ENCODE measurements at places on chromosomes 12 and 14. TPM values are rescaled to one million over a fixed set of nuclear protein-coding genes. Genes with fewer than 3 reads are reported as not detected.

- DNase-seq, result no peak
Observed at GRCh38 chr12:60034147-60034546, 438.3 kb downstream of the SLC16A7 start.

DNA sequence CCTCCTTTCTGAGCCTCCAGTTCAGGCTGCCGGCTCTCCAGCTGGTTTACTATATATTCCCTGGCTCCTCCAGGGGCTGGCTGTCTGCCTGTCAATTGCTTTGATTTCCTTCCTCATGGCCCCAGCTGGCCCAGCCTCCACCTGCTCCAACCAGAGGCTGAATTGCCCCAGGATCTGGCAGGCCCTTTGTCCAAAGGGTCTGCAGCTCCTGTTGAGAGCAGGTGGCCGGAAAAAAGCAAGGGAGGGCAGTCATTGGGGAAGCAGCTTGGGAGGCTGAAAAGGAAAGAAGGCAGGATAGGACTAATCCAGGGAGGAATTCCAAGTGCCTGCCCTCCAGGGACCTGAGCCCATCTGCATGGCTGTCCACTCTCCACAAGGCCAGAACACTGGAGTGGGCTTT is 25.3 kb downstream of the PAH start:
- DNase-seq, result no peak

The NID2 gene
- total RNA-seq, result not detected

DNA sequence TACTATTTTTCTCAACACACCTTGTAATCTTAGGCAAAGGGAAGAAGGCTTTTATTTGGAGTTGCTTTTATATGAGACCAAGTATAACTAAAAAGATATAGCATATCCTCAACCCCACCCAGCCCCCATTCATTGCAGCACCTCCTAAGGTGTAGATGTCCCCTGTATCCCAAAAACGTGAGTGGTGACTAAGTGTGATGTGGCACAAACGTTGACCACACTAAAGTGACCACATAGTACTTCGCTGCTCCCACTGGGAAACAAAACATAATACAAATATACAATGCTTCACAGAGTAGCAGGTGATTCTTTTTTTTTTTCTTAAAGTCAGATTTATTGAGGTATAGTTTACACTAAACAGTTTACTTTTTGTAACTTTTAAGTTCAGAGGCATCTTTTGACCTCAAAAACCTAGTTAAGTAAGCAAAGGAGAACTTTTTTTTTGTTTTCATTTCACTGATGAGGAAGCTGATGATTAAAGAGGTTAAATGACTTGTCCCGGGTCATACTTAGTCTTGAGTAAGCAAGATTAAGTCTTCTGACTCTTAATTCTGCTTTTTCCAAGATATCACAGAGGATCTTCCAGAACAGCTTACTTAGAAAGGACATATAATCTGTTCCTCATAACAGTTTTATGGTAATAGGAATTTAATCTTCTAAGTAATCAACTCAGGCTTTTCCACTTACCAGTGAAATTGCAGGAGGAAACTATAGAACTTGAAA is 245.2 kb upstream of the PLEKHG7 start:
- no peak for DNase-seq

The FERMT2 gene
- total RNA-seq, result 9.7 TPM

The LRRK2 gene
- total RNA-seq, result 0.48 TPM

DNA sequence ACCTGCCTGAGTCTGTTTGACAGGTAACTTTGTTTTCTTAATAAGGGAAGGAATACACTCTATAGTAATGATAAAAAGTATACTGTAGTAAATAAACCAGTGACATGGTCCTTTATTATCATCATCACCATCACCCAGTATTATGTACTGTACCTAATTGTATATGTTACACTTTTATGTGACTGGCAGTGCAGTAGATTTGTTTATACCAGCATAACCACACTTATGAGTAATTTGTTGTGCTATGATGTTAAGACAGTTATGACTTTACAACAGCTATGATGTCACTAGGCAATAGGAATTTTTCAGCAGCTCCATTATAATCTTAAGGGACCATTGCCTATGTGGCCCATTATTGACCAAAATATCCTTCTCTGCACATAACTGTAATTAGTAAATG is 155.0 kb downstream of the NUBPL start:
- DNase-seq, result no peak

GRCh38 chr12:108955225-108955835 is 65.5 kb downstream of the SVOP start:
- no peak for DNase-seq

The PTPRO gene
- total RNA-seq, result not detected

- DNase-seq, result no peak
Observed at GRCh38 chr14:91402771-91403600, 14.6 kb downstream of the CCDC88C start.

The GLT8D2 gene
- 1.2 TPM for total RNA-seq

The FOXN4 gene
- not detected for total RNA-seq

DNA sequence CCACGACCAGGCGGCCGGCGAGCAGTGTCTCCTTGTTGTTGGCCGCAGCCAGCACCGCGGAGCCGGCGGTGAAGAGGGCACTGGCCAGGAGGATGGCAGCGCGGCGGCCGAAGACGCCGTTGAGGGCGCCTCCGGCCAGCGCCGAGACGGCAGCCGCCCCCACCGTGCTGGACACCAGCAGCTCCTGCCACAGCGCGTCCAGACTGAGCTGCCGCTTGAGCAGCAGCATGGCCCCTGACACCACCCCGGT is 691 bp downstream of the SLC2A13 start:
- no peak for DNase-seq

The GPR162 gene
- 2.4 TPM for total RNA-seq

DNA sequence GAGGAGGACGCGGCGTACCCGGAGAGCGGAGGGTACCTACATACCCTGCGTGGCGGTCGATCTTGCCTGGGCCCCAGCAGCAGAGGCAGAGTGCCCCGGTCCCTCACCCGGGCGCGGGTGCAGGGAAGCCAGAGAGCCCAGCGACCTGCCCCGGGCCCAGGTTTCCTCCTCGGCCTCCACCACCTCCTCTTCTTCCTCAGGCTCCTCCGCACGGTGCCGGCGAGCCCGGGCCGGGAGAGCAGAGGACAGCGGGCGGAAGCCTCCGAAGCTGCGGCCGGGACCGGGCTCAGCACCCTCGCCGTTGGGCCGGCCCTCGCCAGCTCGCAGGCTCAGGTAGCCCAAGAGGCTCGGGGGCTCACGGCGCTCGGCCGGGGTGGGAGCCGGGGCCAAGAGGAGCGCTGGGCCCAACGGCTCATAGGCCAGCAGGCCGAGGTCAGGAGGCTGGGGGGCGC is 6.6 kb downstream of the ZNF219 start:
- no peak for DNase-seq

DNA sequence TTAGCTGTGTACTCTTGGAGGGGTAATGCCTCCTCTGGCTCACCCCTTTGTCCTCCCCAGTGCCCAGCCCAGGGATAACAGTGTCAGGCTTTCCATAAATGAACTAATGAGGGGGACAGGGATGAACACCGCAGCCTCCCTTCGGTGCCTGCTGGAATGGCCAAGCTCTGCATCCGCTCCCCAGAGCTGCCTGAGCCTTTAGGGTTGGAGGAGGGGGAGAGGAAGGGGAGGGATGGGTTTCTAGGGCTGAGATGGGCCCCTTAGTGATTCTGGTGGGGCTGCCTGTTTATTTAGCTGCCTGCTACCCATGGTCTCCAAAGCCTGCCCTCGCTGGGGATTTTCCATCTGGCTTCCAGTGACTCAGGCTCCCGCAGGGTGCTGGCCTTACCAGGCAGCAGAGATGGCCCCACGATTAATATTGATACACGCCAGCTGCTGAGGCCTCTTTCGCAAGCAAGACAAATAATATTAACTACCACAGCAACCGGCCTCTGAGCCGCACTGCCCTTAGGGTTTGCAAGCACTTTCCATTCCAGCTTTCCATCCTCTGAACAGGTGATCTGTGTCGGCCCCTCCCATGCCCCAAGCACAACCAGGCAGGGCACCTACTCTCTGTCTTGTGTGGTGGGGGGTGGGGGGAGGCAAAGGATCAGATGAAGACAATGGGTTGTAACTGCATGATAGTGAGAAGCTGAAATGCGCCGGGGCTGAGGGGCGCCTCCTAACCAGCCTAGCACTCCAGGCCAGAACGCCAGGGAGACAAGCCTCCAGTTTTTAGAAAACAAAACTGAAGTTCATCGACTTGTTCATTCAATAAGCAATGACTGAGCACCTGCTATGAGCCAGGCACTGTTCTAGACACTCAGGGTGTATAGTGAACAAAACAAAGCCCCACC is 56.7 kb downstream of the C14orf132 start:
- peak; percentile 94 for DNase-seq

The NOVA1 gene
- 0.68 TPM for total RNA-seq

GRCh38 chr12:52202361-52203078 is 10.7 kb upstream of the KRT80 start:
- no peak for DNase-seq

The KERA gene
- not detected for total RNA-seq

DNA sequence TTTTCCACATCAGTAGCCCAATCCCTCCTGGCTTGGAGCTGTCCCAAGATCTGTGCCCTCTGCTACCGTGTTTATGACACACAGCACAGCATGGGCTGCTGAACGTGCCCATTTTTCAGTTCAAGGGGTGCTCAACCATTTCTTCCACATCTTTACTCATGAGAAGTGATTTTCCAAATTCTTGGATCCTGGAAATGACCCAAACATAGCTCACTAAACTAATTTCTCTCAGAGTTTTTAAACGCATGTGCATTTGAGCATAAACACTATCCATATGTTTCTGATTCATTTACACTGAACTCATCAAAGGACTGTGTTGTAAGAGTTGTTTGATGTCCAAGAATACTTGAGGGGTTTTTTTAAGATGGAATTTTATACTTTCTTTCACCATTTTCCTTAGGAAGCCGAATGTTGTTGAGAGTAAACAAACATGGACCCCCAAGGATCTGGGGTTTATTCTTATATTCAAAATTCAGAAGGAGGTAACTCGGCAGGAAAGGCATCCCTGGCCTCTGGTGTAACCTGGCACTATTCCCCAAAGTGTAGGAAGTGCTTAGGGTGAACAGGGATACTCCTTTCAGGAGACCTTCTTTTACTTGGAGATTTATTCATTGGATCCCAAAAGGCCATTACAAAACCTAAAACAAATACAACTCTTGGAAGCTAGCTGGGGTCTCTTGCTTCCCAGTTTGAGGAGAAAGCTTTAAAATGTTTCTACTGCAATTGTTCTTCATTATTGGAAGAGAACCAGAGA is 215.0 kb downstream of the BMP4 start:
- no peak for DNase-seq

The AKAP6 gene
- 2.8 TPM for total RNA-seq

GRCh38 chr14:60856111-60856510 is 121.5 kb downstream of the MNAT1 start:
- DNase-seq, result no peak

- no peak for DNase-seq
Observed at GRCh38 chr12:110863161-110863560, 16.4 kb downstream of the CCDC63 start.

- no peak for DNase-seq
Observed at GRCh38 chr12:90299666-90300065, 591.0 kb upstream of the ATP2B1 start.

GRCh38 chr14:73027546-73027945 is 640 bp upstream of the ZFYVE1 start:
- no peak for DNase-seq

DNA sequence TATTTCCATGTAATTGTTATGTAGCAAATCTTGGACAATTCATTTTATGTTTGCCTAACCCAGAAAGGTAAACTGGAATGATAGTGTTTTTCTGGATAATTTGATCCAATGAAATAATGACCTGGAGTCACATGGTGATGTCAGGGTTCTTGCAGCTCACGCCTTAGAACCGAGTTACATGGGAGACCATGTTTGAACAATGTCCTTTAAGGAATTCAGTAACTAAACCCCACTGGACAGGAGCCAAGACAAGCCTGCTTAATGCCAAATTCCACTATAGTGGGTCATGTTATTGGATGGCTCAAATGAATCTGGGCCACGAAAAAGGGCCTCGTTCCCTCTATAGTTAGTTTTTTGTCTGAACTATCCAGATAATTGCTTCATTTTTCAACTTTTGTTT is 255.8 kb upstream of the HMGA2 start:
- no peak for DNase-seq

DNA sequence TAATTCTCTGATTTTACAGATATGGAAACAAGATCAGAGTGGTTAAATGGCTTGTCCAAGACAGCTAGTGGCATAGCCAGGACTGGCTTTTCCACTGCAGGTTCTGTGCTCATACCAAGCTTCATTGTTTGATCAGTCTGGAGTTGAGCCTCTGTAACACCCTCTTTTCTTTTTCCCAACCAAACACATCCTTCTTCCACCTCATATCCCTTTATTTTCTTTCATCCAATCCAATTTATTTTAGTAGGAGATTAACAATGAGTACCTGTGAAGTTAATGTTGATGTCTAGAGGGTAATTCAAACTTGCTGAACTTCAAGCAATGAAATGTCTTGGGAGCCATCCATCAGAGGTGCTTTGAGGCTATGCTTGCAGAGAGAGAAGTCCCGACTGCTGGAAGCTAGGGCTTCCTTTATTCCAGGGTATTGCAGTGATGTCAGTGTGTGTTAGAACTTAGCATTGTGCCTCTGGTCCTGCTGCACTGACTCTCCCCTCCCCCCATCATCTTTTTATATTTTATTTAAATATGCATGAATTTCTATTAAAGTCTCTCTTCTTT is 452.1 kb upstream of the PDE3A start:
- DNase-seq, result no peak

Measured in PC-9 (cell line).